ENCODE measurements at places on chromosomes 7 and 10. TPM values are rescaled to one million over a fixed set of nuclear protein-coding genes. Genes with fewer than 3 reads are reported as not detected.

GRCh38 chr7:155761162-155761561 lies 51.1 kb downstream of the SHH start:
- no peak for DNase-seq

- DNase-seq, result no peak
Observed at GRCh38 chr7:134879815-134880475, 100.5 kb downstream of the CALD1 start.

DNA sequence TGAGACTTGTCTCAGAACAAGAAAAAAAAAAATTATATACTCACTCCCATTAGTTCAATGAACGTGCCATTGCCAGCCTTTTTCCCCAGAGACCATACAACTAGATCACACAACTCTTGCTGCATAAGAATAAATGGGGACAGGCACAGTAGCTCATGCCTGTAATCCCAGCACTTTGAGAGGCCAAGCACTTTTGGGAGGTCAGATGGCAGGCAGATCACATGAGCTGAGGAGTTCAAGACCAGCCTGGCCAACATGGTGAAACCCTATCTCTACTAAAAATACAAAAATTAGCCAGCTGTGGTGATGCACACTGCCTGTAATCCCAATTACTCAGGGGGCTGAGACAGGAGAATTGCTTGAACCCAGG lies 13.6 kb downstream of the PDLIM1 start:
- no peak for DNase-seq

GRCh38 chr10:12659706-12660105 lies 310.4 kb downstream of the CAMK1D start:
- no peak for DNase-seq

- DNase-seq, result no peak
Observed at GRCh38 chr7:117048114-117048866, 95.0 kb downstream of the ST7 start.

GRCh38 chr7:142668495-142668894 lies 80.8 kb upstream of the PRSS1 start:
- DNase-seq, result no peak

DNA sequence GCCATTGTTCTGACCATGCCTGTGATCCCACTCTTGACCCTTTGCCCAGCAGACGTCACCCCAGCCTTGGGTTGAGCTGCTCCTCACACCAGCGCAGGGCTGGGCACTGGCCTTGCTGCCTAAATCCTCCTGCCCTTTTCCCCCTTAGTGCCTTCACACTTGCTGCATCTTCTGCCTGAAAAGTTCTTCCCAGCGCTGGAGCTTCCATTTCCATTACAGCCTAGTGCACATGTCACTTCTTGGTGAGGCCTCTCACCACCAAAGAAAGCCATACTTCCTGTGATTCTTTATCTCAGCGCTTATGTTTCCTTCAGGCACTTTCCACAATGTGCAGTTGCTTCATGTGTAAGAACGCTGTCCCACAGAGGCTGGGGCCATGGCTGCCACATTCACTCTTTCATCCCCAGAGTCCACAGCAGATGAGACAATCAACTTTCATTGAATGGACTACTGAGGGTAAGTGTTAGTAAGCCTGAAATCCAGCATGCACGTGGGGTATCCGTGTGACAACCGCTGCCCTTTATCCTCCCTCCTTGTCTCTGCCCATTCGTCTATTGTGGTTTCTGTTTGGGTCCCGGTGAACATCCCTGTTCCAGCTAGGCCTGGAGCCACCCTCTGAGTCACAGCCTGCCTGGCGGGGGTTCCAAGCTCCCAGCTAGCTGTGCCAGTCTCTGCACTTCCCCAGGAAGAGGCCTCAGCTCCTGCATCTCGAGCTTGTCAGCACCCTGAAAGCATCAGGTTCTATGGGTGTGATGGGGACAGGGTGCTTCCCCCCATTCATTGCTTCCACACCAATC lies 37.3 kb downstream of the ADRA2A start:
- peak; percentile 89 for DNase-seq

DNA sequence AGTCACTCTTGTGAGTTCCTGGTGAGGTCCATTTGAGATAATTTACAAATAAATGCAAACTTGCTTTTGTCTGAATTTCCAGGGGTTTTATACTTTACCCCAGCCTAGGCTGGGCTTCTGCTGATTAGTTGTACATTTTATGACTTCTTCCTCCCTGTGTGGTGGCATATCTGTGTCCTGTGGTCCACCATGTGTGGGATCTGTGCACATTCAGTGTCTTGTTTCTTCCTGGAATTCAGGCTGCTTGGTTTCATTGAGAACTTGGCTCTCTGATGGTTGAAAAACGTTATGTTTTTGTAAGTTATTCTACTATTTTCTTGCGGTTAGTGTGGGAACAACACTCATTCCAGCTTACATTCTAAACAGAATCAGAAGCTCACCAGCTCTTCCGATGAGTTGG lies 523.4 kb upstream of the PFKP start:
- DNase-seq, result no peak

DNA sequence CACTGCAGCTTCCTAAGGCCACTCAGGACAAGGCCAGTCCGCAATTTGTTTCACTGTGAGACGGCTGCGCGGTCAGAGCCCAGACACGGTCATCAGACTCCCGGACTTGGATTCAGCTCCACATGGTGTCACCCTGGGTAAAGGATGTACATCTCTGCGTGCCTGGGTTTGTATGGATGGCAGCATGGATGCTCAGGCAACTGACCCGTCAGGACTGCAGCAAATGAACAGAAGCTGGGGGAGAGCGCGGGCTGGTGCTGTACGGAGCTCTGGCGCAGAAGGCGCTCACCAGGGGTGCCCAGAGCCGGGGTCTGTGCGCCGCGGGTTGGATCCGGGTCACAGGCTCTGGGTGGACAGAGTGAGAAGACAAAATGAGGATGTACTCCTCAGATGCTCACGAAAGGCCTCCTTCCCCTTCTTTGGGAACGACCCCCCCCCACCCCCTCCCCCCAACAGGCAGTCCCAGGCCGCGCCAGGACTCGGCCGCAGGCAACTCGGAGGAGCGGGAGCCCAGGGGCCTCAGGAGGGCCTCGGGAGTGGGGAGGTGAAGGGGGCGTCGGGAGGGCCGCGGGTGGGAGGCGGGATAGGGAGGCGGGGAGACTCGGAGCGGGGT lies 92.4 kb downstream of the CXCL12 start:
- no peak for DNase-seq

- DNase-seq, result no peak
Observed at GRCh38 chr10:103649654-103650423, 156.3 kb downstream of the NEURL1 start.

GRCh38 chr7:47677664-47678063 lies 95.8 kb upstream of the TNS3 start:
- peak; percentile 15 for DNase-seq

GRCh38 chr10:6068422-6068821 lies 6.3 kb upstream of the IL2RA start:
- no peak for DNase-seq

DNA sequence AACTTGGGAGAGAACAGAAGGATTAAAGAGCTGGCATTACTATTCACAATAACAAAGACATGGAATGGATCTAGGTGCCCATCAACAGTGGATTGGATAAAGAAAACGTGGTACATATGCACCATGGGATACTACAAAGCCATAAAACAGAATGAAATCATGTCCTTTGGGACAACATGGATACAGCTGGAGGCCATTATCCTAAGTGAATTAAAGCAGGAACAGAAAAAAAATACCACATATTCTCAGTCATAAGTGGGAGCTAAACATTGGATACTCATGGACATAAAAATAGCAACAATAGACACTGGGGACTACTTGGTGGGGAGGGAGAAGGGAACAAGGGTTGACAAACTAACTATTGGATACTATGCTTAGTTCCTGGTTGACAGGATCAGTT lies 133.2 kb upstream of the ITGB1 start:
- DNase-seq, result no peak

DNA sequence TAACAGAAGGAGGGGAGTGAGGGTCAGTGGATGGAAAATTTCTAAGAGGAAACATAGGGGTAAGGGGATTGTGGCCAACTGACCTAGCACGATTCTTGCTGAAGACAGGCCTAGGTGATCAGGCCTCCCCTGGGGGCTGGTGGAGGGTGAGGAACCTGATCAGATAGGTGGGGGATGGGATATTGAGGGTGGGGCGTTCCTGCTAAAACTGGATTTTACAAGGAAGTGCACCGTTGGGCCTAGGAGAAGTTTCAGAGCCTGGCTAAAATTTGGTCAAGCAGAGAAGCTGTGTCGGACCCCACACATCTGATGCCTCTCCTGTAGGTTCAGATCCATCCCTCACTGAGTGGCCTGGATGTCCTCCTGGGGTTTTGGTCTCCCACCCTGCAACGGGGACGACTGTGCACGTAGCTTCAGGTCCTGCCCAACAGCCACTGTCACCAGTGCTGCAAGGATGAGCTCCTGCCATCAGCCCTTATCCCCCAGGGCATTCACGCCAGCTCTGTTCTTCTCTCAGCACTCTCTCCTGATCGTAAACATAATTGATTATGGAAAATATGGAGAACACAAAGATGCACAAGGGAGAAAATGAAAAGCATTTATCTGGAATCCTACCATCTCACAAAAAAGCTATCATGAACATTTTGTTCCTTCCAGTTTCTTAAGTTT lies 89.9 kb downstream of the ADCY1 start:
- no peak for DNase-seq

- DNase-seq, result peak; percentile 34
Observed at GRCh38 chr7:100153708-100154535, 4.6 kb downstream of the TRAPPC14 start.

- DNase-seq, result peak; percentile 85
Observed at GRCh38 chr10:71213761-71214440, 1.5 kb downstream of the UNC5B start.

- DNase-seq, result peak; percentile 42
Observed at GRCh38 chr7:42689626-42690025, 222.2 kb downstream of the C7orf25 start.

DNA sequence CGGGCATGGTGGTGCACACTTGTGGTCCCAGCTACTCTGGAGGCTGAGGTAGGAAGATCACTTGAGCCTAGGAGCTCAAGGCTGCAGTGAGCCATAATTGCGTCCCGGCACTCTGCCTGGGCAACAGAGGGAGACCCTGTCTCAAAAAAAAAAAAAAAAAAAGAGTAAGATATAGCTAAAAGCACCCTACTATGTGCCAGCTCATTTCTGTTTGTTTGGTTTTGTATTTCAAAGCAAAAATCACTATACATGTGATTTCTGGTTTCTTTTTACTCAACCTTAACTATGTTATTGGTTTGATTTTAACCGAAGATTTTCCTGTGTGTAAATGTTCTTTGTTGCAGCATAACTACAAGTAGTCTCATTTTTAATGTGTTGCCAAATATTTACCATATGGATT lies 66.5 kb upstream of the RSBN1L start:
- DNase-seq, result no peak

DNA sequence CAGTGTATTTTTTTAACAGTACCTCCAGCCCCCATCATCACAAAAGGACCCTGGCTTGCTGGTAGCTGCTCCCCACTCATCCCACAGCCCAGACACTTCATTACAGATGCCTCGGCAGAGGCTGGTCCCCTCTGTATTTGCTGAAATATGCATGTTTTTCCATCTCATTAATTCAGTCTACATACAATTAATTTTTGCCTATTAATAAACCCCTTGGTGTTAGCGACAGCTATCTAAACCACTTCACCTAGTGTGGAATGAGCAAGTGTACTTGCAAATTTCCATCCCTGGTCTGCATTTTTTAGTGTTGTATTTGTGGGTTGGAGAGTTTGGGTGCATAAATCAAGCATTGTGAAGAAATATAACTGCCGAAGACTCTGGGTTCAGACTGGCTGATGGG lies 216.9 kb downstream of the MGMT start:
- DNase-seq, result no peak

DNA sequence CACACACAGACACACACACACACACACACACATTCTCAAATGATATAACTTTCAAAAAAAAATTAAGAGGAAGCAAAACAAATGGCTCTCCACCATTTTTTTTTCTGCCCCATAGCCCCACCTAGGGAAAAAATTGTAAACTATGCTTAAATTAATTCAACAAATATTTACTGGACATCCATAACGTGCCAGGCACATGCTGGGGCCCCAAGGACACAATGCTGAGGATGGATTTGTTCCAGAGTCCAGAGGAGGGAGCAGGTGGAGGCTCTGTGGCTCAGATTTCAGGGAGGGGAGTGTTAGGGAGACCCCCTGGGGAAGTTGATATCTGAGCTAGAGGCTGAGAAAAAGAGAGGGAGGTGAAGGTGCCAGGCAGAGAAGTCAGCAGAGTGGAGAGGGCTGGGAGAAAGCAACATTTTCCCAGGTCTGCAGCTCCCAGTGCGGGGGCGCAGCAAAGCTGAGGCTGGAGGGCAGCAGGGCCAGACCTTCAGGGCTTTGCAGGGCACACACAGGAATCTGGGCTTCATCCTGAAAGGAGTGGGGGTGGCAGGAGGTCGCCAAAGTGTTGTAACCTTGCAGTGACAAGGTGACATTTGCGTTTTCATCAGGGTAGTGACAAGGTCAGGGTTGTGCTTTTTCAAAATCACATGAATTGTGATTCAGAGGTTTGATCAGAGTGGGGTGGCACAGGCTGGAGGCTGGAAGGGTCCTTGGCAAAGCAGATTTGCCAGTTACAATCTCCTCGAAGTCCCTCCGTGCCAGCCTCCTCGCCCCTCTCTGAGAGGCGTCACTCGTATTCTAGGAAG lies 261.6 kb downstream of the WDR11 start:
- no peak for DNase-seq

- DNase-seq, result no peak
Observed at GRCh38 chr7:102424129-102424551, 9.2 kb upstream of the ORAI2 start.

DNA sequence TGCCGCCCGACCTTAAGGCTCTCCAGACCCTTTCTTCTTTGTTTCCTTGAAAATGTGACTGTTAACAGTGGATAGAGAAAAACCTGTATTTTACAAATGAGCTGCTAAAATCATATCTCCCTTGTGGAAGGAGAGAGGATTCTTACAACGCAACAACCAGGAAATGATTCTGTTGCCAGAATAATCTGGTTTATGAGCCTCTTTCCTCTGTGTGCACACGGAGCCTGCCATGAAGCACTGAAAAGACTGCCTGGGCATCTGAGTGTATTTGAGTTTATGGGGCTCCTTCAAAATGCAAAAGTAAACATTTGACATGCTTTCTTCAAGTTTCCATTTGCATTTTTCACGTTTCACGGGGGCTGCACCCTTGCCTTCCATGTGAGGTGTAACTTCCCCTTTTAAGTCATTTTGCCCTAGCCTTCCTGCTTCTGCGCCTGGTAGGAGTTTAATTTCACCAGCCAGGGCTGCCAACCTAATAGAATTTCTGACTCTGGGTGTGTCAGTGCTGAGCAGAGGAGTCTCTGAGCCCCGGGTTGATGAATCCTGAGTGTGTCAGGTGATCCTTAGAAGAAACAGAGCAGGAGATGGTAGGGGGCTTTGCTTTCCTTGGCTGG lies 101.2 kb downstream of the GRB10 start:
- no peak for DNase-seq

PTPN20 gene
- 0.13 TPM for polyA plus RNA-seq

GHRHR gene
- polyA plus RNA-seq, result not detected

PTER gene
- 12.6 TPM for polyA plus RNA-seq

CD36 gene
- polyA plus RNA-seq, result 0.48 TPM

MUC3A gene
- not detected for polyA plus RNA-seq

PRKG1 gene
- polyA plus RNA-seq, result 10.7 TPM

HOXA13 gene
- 0.15 TPM for polyA plus RNA-seq

GNAT3 gene
- polyA plus RNA-seq, result not detected

PGAM2 gene
- not detected for polyA plus RNA-seq

NUTM2E gene
- not detected for polyA plus RNA-seq
